ENCODE measurements at places on chromosomes 7 and 10. TPM values are rescaled to one million over a fixed set of nuclear protein-coding genes. Genes with fewer than 3 reads are reported as not detected.

GRCh38 chr7:28078036-28078901 is 102.3 kb downstream of the JAZF1 start:
- no peaks in the 10 kb centered on the region for H3K27me3 ChIP-seq
- H3K4me1 ChIP-seq = peaks cover 5% of the 10 kb centered on the region
- no peaks in the 10 kb centered on the region for H3K36me3 ChIP-seq

DNA sequence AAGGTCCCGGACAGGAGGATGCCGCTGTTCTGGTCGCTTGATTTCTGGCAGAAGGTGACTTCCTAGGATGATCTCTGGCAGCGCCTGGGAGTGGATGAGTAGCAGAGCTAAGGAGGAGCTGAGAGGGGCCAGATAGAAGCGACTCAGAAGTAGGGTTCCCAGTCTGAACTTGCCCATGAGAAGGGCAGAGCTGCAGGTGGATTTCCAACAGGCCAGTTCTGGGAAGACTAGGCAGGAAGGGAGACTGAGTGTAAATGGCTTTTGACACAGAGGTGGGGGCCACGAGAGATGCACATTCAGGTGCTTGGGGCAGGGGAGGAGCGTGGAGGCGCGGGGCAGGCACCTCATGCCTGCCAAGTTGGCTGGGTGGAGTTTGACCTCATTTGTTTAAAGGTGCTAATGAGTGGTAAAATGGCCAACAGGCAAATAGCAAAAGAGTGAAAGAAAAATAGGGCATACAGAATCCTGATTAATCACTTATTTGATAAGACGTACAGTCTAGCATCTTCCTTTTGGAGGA is 58.8 kb downstream of the SHH start:
- peaks cover 15% of the 10 kb centered on the region for H3K36me3 ChIP-seq
- no peaks in the 10 kb centered on the region for H3K27me3 ChIP-seq
- no peak overlapping the region for H3K4me3 ChIP-seq

DNA sequence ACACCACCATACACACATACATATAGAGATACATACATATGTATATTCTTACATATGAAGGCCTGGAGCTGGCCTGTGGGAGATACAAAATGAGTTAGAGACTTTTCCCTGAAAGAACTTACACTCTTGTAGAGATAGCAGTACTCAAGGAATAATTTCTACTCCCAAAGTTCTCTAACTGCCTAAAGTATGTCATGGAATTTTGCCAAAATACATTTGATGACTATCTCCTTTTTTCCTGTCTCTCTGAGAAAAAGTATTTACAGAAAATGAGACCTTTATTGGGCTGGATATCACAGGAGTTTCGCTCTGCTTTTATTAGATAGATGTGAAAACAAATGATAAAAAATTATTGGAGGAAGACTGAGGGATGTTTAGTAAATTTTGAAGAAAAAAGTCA is 220.1 kb downstream of the POU6F2 start:
- H3K4me3 ChIP-seq = no peak overlapping the region
- no peaks in the 10 kb centered on the region for H3K27me3 ChIP-seq
- H3K36me3 ChIP-seq = no peaks in the 10 kb centered on the region
- no peak overlapping the region for H3K27ac ChIP-seq
- no peak for DNase-seq

DNA sequence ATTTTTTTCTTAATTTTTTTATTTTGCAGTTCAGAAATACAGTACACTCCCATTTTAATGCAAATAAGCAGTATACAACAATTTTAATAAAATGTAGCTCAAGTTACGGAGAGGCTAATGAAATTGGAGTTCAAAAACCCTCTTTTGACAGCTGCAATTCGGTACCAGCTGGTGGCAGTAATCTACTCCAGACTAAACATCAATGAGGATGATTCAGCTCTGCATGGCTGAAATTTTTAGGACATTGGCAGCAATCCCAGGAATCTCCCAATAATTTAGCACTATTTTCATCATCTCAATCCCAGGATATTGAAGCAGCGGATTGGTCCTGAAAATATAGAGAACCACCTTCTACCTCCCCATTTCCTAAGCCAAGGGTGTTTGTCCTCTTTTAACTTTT is 278.8 kb downstream of the CACNA2D1 start:
- no peak for DNase-seq
- H3K4me3 ChIP-seq = no peak overlapping the region
- H3K36me3 ChIP-seq = no peaks in the 10 kb centered on the region
- H3K4me1 ChIP-seq = no peaks in the 10 kb centered on the region
- no peak overlapping the region for H3K27ac ChIP-seq
- no peaks in the 10 kb centered on the region for H3K27me3 ChIP-seq

- H3K4me3 ChIP-seq = no peak overlapping the region
- no peaks in the 10 kb centered on the region for H3K36me3 ChIP-seq
- H3K27me3 ChIP-seq = no peaks in the 10 kb centered on the region
- DNase-seq = no peak
Observed at GRCh38 chr10:53093878-53094277, 321.3 kb upstream of the MBL2 start.

DNA sequence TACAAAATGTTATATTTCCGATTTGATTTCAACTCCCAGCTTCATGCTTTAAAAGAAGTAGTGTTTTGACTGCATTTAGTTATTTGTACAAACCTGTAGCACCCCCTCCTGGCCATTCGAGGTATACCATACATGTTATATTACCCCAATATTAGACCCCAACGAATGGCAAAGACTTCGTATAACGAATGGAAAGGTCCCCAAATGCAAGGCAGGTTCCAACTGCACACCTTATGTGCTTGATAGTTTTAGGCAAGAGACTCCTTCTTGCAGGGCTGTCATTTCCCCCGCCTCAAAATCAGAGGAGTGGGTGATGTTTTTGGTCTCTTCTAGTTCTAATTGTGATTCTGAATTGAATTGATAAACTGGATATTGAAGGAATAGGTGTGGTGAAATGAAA is 101.1 kb upstream of the TARP start:
- H3K4me1 ChIP-seq = peaks cover 21% of the 10 kb centered on the region
- H3K4me3 ChIP-seq = no peak overlapping the region
- no peak overlapping the region for H3K27ac ChIP-seq

DNA sequence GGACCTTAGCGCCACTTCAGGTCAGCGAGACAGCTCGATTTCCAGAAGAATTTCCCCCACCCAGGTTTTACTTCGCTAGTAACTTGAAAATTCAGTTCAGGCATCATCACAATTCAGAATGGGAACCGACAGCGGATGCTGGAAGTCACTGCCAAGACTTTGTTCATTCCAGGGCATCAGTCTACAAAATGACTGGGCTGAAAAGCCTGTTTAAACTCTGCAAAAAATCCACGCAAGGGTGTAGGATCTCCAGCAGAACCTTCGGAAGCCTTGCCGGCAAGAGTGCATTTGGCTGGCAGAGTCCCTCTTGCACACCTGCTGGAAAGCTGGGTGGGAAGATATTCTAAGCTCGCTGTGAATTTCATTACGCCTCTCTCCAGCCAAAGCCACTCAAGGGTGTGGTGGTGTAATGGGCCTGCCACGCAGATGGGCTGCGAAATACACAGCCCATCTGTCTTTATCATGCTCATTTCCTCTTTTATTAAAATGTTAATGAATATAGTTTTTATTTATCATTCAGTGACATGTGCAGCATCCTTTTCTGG is 672.0 kb upstream of the FOXK1 start:
- H3K4me1 ChIP-seq = no peaks in the 10 kb centered on the region
- H3K36me3 ChIP-seq = no peaks in the 10 kb centered on the region
- H3K27ac ChIP-seq = no peak overlapping the region

- no peaks in the 10 kb centered on the region for H3K36me3 ChIP-seq
- H3K27ac ChIP-seq = no peak overlapping the region
- H3K4me1 ChIP-seq = no peaks in the 10 kb centered on the region
- no peak for DNase-seq
Observed at GRCh38 chr7:123004931-123005330, 9.4 kb upstream of the TAS2R16 start.

GRCh38 chr7:46954181-46954580 is 627.7 kb downstream of the TNS3 start:
- no peak for DNase-seq
- no peaks in the 10 kb centered on the region for H3K4me1 ChIP-seq
- no peak overlapping the region for H3K27ac ChIP-seq

- H3K27ac ChIP-seq = no peak overlapping the region
- H3K27me3 ChIP-seq = no peaks in the 10 kb centered on the region
- DNase-seq = no peak
Observed at GRCh38 chr10:127047878-127048238, 142.6 kb downstream of the DOCK1 start.

DNA sequence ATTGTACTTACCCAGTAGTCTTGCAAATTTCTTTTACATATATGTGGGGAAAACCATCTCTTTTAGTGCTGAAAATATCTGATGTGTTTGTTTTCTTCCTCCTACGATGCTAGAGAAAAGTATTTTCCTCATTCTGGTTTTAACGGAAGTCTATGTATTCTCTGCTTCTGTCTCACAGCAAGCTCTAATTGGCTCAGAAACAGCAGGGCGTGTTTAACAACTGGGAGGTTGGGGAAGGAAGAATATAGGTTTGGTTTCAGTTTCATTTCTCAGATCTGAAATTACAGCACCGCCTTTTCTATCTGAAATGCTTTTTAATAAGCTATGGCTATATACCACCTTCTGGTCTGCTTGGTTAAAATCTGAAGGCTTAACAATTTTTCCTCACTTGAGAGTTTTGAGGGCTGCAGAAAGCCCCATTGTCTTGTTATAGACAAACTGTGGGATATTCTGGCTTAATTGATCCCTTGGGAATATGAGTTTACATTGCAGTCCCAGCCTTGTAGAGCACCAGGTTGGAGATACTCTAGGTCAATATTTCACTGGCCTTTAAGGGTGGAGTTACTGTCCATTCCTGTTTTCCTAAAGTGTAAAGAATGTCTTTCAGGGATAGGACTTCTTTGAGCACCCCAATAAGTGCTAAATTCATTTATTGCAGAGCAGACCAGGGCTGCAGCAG is at the start of gene SAMD9:
TSS of gene SAMD9 (minus strand) at position 128 of the 679 bp plus-strand sequence. CDS start 11,882 bp downstream, outside the sequence.
- peak; percentile 55 for DNase-seq
- H3K27ac ChIP-seq = peak within 1 kb of the TSS; percentile 69
- no peaks in the 10 kb centered on the region for H3K27me3 ChIP-seq
- H3K4me3 ChIP-seq = peak within 1 kb of the TSS; percentile 69
- peaks cover 50% of the 10 kb centered on the region for H3K4me1 ChIP-seq

GRCh38 chr7:144910411-144910810 is 74.6 kb upstream of the TPK1 start:
- no peak for DNase-seq
- H3K27me3 ChIP-seq = no peaks in the 10 kb centered on the region

GRCh38 chr10:62842983-62843382 is 26.8 kb upstream of the EGR2 start:
- no peak overlapping the region for H3K27ac ChIP-seq
- H3K36me3 ChIP-seq = peaks cover 14% of the 10 kb centered on the region
- DNase-seq = no peak
- no peak overlapping the region for H3K4me3 ChIP-seq
- peaks cover 20% of the 10 kb centered on the region for H3K4me1 ChIP-seq

GRCh38 chr7:139762886-139763285 is 14.9 kb downstream of the HIPK2 start:
- H3K36me3 ChIP-seq = peaks cover 9% of the 10 kb centered on the region
- H3K27ac ChIP-seq = no peak overlapping the region
- no peak overlapping the region for H3K4me3 ChIP-seq
- no peak for DNase-seq

DNA sequence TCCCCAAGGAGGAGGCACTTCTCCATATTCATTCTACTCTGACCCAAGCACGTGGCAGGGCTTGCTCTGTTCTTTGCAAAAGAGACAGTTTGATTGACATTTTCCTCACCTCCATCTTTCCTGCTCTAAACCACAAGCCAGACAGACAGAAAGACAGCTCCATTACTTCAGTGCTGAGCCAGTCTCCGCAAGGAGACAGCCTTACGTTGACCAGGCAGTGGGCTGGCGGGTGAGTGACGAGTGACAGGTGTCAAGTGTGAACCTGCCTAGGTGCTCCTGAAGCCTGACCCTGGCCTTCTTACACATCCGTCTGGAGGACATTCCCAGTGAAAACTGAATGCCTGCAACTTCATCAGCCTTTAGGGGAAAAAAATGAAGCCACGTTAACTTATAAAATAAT is 314.6 kb downstream of the TNS3 start:
- DNase-seq = no peak
- no peaks in the 10 kb centered on the region for H3K4me1 ChIP-seq

DNA sequence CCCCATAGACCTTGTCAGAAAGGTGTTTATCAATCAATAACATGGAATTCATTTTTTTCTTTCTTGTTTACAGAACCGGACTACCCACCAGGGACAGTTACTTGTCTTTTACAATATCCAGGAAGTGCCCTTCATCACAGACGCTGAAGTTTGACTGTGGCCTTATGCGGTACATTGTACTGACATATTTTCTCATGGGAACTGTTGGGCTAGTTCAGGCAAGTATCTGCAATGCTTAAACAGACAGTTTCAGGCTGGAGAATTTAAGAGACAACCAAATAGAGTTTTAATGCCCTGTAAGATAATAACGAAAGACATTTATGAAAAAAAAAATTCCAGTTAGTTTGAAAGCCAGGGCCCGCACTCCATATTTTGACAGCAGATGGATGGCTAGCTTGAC is 246.4 kb downstream of the GATA3 start:
- DNase-seq = no peak
- H3K27ac ChIP-seq = no peak overlapping the region
- peaks cover 2% of the 10 kb centered on the region for H3K27me3 ChIP-seq
- H3K4me1 ChIP-seq = peaks cover 8% of the 10 kb centered on the region
- no peak overlapping the region for H3K4me3 ChIP-seq
- H3K36me3 ChIP-seq = no peaks in the 10 kb centered on the region

GRCh38 chr7:55077561-55078410 is 59.0 kb downstream of the EGFR start:
- H3K4me3 ChIP-seq = no peak overlapping the region
- H3K27ac ChIP-seq = no peak overlapping the region
- no peaks in the 10 kb centered on the region for H3K36me3 ChIP-seq

DNA sequence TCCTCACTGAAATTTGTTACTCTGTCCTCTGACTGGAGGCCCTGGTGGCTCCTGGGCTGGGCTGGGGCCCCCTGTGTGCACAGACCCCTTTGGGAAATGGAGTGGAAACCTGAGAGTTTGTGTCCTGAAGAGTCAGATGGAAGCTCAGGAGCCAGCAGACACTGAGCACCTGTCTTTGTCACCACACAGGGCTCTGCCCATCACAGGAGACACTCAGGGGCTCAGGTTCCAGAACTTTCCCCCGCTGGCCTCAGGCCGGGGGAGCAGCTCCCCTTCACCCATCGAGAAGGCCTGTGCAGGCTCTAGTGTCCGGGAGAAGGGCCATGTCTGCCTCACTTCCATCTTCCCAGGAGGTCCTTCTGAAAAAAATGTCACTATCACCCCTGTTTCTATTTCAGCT is 22.3 kb upstream of the PITRM1 start:
- H3K4me3 ChIP-seq = no peak overlapping the region
- H3K4me1 ChIP-seq = peaks cover 11% of the 10 kb centered on the region
- no peaks in the 10 kb centered on the region for H3K36me3 ChIP-seq
- no peak overlapping the region for H3K27ac ChIP-seq
- H3K27me3 ChIP-seq = peaks cover 54% of the 10 kb centered on the region
- DNase-seq = no peak

The UCN3 gene
- total RNA-seq = not detected

The NEUROD6 gene
- total RNA-seq = not detected

The EVX1 gene
- not detected for total RNA-seq

The SCART1 gene
- total RNA-seq = 6.2 TPM

The HYAL4 gene
- total RNA-seq = not detected

The NPSR1 gene
- not detected for total RNA-seq

The STX1A gene
- total RNA-seq = 31.8 TPM

The SFRP4 gene
- total RNA-seq = not detected

The TFPI2 gene
- not detected for total RNA-seq

Measured in activated CD4-positive, alpha-beta memory T cell treated with anti-CD3 and anti-CD28 coated beads for 36 hours (primary cell).